ENCODE measurements at places on chromosomes 1 and 21. TPM values are rescaled to one million over a fixed set of nuclear protein-coding genes. Genes with fewer than 3 reads are reported as not detected.

GRCh38 chr1:76677416-76678405 is 189.6 kb upstream of the ST6GALNAC5 start:
- H3K36me3 ChIP-seq: no peaks in the 10 kb centered on the region
- no peaks in the 10 kb centered on the region for H3K4me1 ChIP-seq
- H3K27ac ChIP-seq: no peak overlapping the region
- H3K27me3 ChIP-seq: no peaks in the 10 kb centered on the region
- no peak overlapping the region for H3K4me3 ChIP-seq

DNA sequence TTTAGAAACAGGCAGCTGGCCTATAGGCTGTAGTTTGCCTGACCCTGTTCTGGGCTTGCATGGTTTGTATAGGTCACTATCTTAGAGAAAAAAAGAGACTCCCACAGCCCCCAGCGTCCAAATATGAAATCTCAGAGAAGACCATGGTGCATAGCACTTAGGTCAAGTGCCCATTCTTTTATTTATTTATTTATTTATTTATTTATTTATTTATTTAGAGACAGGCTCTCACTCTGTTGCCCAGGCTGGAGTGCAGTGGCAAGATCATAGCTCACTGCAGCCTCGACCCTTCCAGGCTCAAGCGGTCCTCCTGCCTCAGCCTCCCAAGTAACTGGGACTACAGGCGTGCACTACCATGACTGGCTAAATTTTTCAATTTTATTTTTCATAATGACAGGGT is 50.8 kb upstream of the ARTN start:
- H3K4me1 ChIP-seq: no peaks in the 10 kb centered on the region
- peaks cover 5% of the 10 kb centered on the region for H3K36me3 ChIP-seq
- no peak for DNase-seq
- no peak overlapping the region for H3K27ac ChIP-seq
- no peak overlapping the region for H3K4me3 ChIP-seq

FGR gene
- 1.6 TPM for total RNA-seq

NHLH1 gene
- 0.38 TPM for total RNA-seq

DNA sequence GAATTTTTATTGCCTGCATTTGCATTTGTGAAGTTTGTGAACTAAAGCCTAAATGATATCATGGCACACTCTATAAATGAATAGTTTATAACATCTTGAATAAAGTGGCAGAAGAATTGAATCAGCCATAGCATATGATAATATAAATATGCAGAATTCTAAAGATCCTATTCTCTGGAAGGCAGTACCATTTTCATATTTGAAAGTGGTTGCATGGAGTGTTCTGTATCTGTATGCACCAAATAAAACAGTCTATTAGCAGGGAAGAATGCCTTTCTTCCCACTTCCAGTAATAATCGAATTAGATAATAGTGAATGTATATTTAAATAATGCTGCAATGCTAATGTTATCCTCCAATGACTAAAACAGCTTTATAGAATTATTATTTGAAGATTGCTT is 57.9 kb upstream of the TRIM67 start:
- H3K36me3 ChIP-seq: no peaks in the 10 kb centered on the region
- no peak overlapping the region for H3K27ac ChIP-seq
- no peaks in the 10 kb centered on the region for H3K4me1 ChIP-seq
- H3K27me3 ChIP-seq: no peaks in the 10 kb centered on the region
- DNase-seq: no peak

EPHA10 gene
- 0.04 TPM for total RNA-seq

GRCh38 chr21:45303091-45303615 is 15.5 kb upstream of the POFUT2 start:
- H3K4me1 ChIP-seq: peaks cover 23% of the 10 kb centered on the region
- DNase-seq: no peak
- no peaks in the 10 kb centered on the region for H3K36me3 ChIP-seq
- H3K27me3 ChIP-seq: no peaks in the 10 kb centered on the region
- H3K27ac ChIP-seq: no peak overlapping the region
- H3K4me3 ChIP-seq: no peak overlapping the region

- H3K36me3 ChIP-seq: peaks cover 7% of the 10 kb centered on the region
- H3K4me1 ChIP-seq: peaks cover 38% of the 10 kb centered on the region
- no peak overlapping the region for H3K4me3 ChIP-seq
- no peak overlapping the region for H3K27ac ChIP-seq
- DNase-seq: no peak
These were observed 101.9 kb downstream of the ZNF644 start for GRCh38 chr1:90919900-90920299.

- H3K4me3 ChIP-seq: no peak overlapping the region
- no peak for DNase-seq
- H3K36me3 ChIP-seq: no peaks in the 10 kb centered on the region
- H3K27ac ChIP-seq: no peak overlapping the region
- no peaks in the 10 kb centered on the region for H3K27me3 ChIP-seq
These were observed 544.1 kb downstream of the KIF26B start for GRCh38 chr1:245698860-245699259.

- no peaks in the 10 kb centered on the region for H3K4me1 ChIP-seq
- H3K4me3 ChIP-seq: no peak overlapping the region
- H3K27me3 ChIP-seq: no peaks in the 10 kb centered on the region
- DNase-seq: no peak
These were observed 37.0 kb upstream of the PLPPR4 start for GRCh38 chr1:99227056-99227897.

SPRR2A gene
- total RNA-seq: not detected

GRCh38 chr1:51576085-51576444 is 40.8 kb upstream of the OSBPL9 start:
- H3K27me3 ChIP-seq: no peaks in the 10 kb centered on the region
- no peak overlapping the region for H3K27ac ChIP-seq
- DNase-seq: no peak
- H3K4me3 ChIP-seq: no peak overlapping the region

LRRC53 gene
- total RNA-seq: not detected

SPATA46 gene
- total RNA-seq: not detected

DNA sequence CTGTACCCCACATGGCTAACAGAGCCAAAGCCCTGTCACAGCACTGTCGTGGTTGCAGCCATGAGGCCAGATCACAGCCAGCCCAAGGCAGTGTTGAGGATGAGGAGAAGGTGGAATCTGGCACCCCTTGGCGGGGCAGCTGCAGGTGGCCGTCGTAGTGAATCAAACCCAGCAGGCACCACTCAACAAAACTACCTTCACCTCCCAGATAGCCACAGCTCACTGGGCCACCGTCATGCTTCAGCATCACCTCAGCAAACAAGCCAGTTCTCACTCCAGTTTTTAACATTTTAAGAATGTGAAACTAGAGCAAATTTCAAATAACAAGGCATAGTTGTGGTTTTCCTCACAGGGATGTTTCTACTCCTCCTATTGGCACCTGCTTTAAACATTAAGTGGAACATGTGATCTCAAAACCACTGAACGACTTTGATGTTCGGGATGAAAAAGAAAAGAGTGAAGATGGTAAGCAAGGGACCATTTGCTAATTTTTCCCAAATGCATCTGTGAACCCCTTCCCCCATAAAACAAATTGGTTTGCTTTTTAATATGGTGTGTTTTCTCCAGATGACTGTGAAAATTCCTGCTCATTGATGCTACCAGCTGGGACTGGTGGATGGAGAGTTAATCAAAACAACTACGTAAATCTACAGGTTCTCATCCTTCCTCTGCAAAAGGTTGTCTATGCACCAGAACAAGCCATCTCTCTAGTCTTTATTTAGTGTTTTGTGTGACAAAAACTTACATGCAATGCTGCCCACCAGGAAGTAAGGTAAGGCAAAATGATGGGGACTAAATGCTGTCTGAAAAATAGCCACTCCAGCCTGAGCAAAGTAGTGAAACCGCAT is 45.5 kb downstream of the TOR1AIP2 start:
- no peak overlapping the region for H3K27ac ChIP-seq
- H3K4me1 ChIP-seq: peaks cover 20% of the 10 kb centered on the region
- no peaks in the 10 kb centered on the region for H3K27me3 ChIP-seq
- DNase-seq: no peak
- H3K36me3 ChIP-seq: no peaks in the 10 kb centered on the region

PDC gene
- not detected for total RNA-seq

- H3K36me3 ChIP-seq: no peaks in the 10 kb centered on the region
- no peak overlapping the region for H3K4me3 ChIP-seq
- H3K27me3 ChIP-seq: peaks cover 13% of the 10 kb centered on the region
- no peak overlapping the region for H3K27ac ChIP-seq
- H3K4me1 ChIP-seq: no peaks in the 10 kb centered on the region
These were observed 80.0 kb downstream of the BCAR3 start for GRCh38 chr1:93601686-93602085.

OR2L13 gene
- total RNA-seq: not detected

DNA sequence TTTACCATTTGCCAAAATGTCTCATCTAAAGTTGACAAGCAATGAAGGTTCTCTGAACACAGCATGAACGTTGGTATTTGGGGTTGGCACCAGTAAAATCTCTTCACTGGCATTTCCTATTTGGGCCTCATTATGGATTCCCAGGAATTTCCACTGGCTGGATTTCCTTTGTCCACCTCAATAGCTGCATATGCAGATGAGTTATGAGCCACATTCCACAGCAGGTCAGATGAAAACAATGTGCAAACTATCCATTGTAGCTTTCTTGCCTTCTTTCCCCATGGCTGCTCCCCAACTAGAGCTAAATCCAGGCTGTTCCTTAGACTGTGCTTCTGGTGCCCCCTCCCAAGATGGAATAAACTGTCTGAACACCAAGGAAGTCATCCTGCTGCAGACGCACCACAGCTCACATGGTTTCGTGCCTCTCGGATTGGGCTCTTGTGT is 168.1 kb upstream of the FGGY start:
- H3K27me3 ChIP-seq: no peaks in the 10 kb centered on the region
- H3K36me3 ChIP-seq: no peaks in the 10 kb centered on the region
- H3K4me1 ChIP-seq: peaks cover 15% of the 10 kb centered on the region

GRCh38 chr1:172298141-172298540 is 122.3 kb upstream of the C1orf105 start:
- H3K27me3 ChIP-seq: no peaks in the 10 kb centered on the region
- H3K36me3 ChIP-seq: no peaks in the 10 kb centered on the region
- no peak overlapping the region for H3K4me3 ChIP-seq
- no peak for DNase-seq

DNA sequence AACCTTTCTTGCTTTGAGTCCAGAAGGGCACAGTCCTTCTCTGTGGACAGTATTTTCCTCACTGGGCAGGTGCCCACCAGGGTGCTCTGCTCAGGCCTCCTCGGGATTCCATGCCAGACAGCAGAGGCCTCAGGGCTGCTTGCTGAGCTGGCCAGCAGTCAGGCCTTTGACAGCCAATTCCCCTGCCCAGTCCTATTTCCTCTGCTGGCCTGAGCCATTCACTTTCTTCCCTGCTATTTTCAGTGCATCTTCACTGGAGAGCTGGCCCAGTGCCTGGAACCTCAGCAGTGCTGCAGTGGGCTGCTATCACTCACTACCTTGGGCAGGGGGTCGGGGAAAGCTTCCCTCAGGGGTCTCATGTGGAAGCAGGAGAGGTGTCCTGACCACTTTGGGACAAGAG is 33.2 kb downstream of the KCNA10 start:
- H3K27me3 ChIP-seq: no peaks in the 10 kb centered on the region
- no peak overlapping the region for H3K27ac ChIP-seq
- no peaks in the 10 kb centered on the region for H3K4me1 ChIP-seq
- DNase-seq: no peak
- no peak overlapping the region for H3K4me3 ChIP-seq

DNA sequence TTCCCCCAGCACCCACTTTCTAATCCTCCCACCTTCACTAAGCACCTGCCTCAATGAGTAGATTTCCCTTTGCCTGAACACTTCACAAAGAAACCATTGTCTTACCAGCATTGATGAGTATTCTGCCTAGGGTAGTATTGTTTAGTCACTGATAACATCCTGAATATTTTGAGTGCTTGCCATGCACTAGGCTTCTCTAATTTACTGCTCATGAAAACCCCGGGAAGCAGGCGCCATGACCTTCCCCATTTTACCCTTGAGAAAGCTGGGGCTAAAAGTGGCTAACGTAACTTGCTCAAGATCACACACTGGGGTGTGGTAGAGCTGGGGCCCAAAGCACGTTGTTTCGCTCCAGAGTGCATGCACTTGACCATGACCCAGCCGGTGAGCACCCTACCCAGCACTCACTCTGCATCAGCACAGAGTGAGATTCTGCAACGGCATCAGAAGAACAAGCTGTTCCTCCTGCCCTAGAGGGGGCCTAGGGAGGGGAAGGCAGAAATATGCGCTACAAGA is 10.6 kb upstream of the F3 start:
- no peaks in the 10 kb centered on the region for H3K4me1 ChIP-seq
- no peaks in the 10 kb centered on the region for H3K36me3 ChIP-seq
- no peaks in the 10 kb centered on the region for H3K27me3 ChIP-seq
- no peak overlapping the region for H3K4me3 ChIP-seq

DNA sequence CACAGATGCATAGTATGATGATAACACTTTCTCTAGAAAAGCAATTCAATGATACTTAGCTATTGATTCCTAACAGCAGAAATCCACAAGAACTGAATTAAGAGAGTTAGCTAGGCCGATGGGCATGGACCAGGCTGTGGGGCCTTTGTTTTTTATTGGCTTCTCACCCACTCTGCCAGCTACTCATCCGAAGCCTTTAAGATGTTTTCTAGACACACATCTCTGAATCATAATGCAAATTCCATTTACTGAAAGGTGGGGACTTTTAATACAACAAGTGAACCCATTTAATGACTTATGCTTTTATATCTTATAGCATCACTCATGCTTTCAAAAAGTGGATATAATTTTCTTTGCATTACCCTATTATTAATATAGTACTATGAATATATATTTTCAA is 170.2 kb downstream of the RUNX1 start:
- H3K4me1 ChIP-seq: peaks cover 30% of the 10 kb centered on the region
- DNase-seq: no peak
- no peaks in the 10 kb centered on the region for H3K27me3 ChIP-seq

GBP3 gene
- total RNA-seq: 8.4 TPM

PLD5 gene
- total RNA-seq: not detected

IL22RA1 gene
- total RNA-seq: not detected

DNA sequence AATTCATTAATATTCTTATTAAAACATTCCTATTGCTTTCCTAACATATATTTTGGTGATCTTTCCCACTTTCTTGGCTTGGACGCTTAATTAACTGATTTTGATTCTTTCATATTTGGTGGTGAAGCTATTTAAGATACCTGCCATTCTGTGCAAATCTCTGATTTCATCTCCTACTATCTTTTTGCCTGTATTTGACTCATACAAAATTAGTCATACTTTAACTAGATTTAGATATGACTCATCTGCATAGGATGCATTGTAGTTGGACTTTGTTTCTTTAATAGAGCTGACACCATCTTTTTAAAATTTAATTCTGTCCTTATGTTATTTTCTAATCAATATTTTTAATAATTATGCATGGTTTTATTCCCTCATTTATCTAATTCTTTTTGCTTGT is 93.8 kb upstream of the PLPPR4 start:
- DNase-seq: no peak
- H3K27ac ChIP-seq: no peak overlapping the region
- no peaks in the 10 kb centered on the region for H3K27me3 ChIP-seq
- no peaks in the 10 kb centered on the region for H3K4me1 ChIP-seq
- H3K4me3 ChIP-seq: no peak overlapping the region
- no peaks in the 10 kb centered on the region for H3K36me3 ChIP-seq

RGS4 gene
- not detected for total RNA-seq

SYF2 gene
- 38.4 TPM for total RNA-seq

HTR6 gene
- not detected for total RNA-seq

- no peaks in the 10 kb centered on the region for H3K27me3 ChIP-seq
- no peak for DNase-seq
- H3K4me3 ChIP-seq: no peak overlapping the region
- no peak overlapping the region for H3K27ac ChIP-seq
- no peaks in the 10 kb centered on the region for H3K4me1 ChIP-seq
These were observed 22.1 kb upstream of the JUN start for GRCh38 chr1:58805716-58806571.
